ENCODE measurements at places on chromosomes 16 and 17. TPM values are rescaled to one million over a fixed set of nuclear protein-coding genes. Genes with fewer than 3 reads are reported as not detected.

DNA sequence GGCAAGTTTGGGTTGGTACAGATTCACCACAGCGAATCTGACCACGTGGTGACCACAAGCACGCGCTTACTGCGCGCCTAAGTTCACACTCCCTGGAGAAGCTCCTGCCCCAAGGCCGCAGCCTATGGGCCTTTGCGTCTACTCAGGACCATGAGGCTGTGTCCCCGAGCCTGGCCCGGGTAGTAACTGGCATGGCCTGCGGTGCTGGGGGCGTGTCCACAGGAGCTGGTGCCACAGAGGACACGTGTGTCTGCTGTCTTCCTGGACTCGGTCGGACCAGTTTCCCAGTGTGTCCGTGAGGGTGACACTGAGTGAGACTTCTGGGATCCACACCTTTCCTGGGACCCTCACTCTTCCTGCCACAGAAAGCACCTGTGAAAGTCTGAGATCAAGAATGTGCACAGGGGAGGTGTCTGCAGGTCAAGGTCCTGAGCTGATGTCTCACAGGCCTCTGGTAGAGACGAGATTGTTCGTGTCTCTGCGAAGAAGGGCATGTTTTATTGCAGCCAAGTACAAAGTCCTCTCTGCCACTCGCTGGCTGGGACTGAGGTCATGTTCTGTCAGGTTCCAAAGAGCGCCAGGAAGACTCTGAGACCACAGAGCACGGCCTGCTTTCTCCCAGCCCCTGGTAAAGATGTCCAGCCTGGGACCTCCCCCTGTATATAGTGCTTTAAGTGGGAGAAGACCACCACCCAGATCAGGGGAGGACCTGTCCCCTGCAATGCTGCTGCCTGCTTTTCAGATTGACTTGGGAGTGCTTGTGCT, 25.2 kb upstream of the CAPN15 start:
- no peaks in the 10 kb centered on the region for H3K4me1 ChIP-seq
- no peak for DNase-seq
- no peak overlapping the region for H3K4me3 ChIP-seq
- peaks cover 5% of the 10 kb centered on the region for H3K36me3 ChIP-seq
- H3K27ac ChIP-seq = no peak overlapping the region

Gene OTOP2
- not detected for total RNA-seq

Gene RNF43
- total RNA-seq = 7.5 TPM

GRCh38 chr17:47862621-47863440, 11.9 kb upstream of the SP6 start:
- H3K4me1 ChIP-seq = no peaks in the 10 kb centered on the region
- no peaks in the 10 kb centered on the region for H3K36me3 ChIP-seq
- no peak overlapping the region for H3K27ac ChIP-seq
- H3K27me3 ChIP-seq = no peaks in the 10 kb centered on the region
- no peak overlapping the region for H3K4me3 ChIP-seq

DNA sequence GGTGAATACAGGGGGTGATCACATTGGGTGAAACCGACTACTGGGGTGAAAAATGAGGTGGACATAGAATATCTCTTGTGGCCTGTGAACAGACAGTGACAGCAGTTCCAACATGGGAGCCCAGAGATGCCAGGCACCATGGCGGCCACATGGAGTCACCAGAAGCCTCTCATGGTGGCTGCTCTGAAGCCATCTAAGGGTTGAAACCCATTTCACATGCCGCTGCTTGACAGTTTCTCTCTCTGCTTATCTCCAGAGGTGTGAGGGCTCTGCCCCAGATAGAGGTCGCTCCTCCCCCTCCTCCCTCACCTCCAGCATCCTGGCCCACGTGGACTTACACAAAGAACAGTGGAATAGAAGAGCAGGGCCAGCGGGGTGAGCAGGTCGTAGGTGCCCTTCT, 37.9 kb upstream of the PIK3R6 start:
- H3K36me3 ChIP-seq = peaks cover 7% of the 10 kb centered on the region
- no peaks in the 10 kb centered on the region for H3K4me1 ChIP-seq
- H3K27me3 ChIP-seq = no peaks in the 10 kb centered on the region
- no peak for DNase-seq

Gene KRT36
- not detected for total RNA-seq

DNA sequence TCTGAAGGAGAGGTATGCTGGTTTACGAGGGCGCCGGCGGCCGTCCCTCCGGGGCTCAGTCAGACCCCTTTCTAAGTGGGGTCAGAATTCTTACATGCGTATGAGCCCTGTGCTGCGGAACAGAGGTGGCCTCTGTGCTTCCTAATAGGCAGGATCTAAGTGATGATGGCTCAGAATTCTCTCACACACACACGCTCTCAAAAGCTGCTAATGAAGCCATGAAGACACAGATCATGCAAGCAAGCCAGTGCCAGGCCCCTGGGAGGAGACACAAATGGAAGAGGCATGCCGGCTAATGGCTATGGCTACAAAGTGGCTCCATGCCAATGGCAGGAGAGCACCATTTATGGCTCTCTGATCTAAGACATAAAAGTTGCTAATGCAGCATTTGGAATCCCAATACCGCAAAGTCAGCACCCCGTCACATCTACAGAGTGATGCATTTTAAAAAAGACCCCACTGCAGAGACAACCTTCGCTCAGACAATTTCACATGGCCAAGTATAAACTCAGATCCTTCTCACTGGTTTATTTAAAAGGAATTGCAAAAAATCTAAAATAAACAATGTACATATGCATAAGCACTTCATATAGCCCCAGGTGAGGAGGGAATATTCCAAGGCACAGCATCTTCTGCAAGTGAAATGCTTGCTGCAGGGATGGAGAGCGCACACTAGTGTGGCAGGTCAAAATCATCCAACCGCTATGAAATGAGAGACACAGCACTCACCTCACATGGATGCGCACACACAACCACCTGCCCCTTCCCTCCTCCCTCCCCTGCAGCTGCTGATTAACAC, 24.5 kb downstream of the NPLOC4 start:
- no peak for DNase-seq
- no peak overlapping the region for H3K4me3 ChIP-seq
- peaks cover 10% of the 10 kb centered on the region for H3K4me1 ChIP-seq
- no peak overlapping the region for H3K27ac ChIP-seq
- H3K27me3 ChIP-seq = no peaks in the 10 kb centered on the region

GRCh38 chr17:5194346-5194745, 2.7 kb upstream of the ZNF594 start:
- H3K27me3 ChIP-seq = no peaks in the 10 kb centered on the region
- H3K36me3 ChIP-seq = no peaks in the 10 kb centered on the region
- no peak overlapping the region for H3K4me3 ChIP-seq
- no peak overlapping the region for H3K27ac ChIP-seq
- peaks cover 5% of the 10 kb centered on the region for H3K4me1 ChIP-seq

DNA sequence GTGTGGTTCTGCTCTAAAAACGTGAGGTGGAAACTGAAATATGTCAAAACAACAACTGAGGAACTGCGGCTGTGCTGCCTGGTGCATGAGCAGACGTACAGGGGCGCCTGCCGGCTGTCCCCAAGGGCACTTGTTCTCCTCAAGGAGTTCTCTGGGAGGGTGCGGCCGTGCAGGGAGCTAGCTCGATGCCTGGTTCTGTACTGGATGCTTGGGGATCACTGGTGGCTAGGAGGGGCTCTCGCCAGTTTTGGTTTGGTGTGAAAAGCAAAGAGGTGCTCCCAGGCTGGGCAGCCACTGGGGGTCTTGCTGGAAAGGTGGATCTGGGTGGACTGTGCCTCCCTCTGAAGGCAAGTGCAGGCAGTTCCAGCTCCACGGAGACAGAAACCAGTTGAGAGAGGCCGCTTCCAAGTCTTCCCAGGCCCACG, 41.9 kb upstream of the ATP2A3 start:
- peaks cover 15% of the 10 kb centered on the region for H3K4me1 ChIP-seq
- H3K36me3 ChIP-seq = peaks cover 50% of the 10 kb centered on the region
- H3K4me3 ChIP-seq = no peak overlapping the region
- no peaks in the 10 kb centered on the region for H3K27me3 ChIP-seq
- peak overlapping the region; percentile 74 for H3K27ac ChIP-seq

DNA sequence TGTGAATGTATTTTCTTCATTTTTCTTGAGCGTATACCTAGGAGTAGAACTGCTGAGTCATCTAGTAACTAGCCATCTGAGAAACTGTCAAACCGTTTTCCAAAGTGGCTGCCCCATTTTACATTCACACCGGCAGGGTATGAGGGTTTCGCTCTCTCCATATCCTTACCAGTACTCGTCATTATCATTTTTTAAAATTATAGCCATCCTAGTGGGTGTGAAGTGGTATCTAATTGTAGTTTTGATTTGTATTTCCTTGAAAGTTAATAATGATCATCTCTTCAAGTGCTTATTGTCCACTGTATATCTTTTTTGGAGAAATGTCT, 6.0 kb downstream of the RNF157 start:
- no peak overlapping the region for H3K4me3 ChIP-seq
- no peaks in the 10 kb centered on the region for H3K4me1 ChIP-seq
- H3K27ac ChIP-seq = no peak overlapping the region

GRCh38 chr17:44439168-44439567, 49.7 kb upstream of the ITGA2B start:
- H3K27me3 ChIP-seq = no peaks in the 10 kb centered on the region
- no peak for DNase-seq
- H3K4me3 ChIP-seq = no peak overlapping the region
- H3K4me1 ChIP-seq = peaks cover 22% of the 10 kb centered on the region

GRCh38 chr16:56222474-56222997, 31.2 kb downstream of the GNAO1 start:
- H3K4me1 ChIP-seq = no peaks in the 10 kb centered on the region
- H3K36me3 ChIP-seq = no peaks in the 10 kb centered on the region
- H3K27ac ChIP-seq = no peak overlapping the region
- H3K4me3 ChIP-seq = no peak overlapping the region
- DNase-seq = no peak

Gene PLCD3
- 37.0 TPM for total RNA-seq

Gene CD19
- total RNA-seq = not detected

Gene ZNF646
- 20.6 TPM for total RNA-seq

DNA sequence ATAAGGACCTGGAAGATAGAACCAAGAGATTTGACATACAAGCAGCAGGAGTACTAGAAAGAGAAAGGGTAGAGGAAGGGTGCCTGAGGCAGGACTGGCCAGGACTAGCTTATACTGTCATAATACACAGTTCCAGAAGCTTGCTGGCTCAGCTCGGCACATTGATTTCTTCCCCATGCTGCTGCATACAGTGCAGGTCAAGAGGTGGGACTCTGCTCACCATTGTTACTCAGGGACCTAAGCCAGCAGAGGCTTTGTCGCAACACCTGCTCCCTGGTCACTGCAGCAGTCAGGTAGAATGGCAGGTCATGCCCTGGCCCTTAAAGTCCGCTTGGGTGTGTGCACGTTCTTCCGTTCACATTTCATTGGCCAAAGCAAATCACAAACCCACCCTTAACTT, 32.8 kb downstream of the LDHD start:
- peaks cover 30% of the 10 kb centered on the region for H3K4me1 ChIP-seq
- DNase-seq = no peak

DNA sequence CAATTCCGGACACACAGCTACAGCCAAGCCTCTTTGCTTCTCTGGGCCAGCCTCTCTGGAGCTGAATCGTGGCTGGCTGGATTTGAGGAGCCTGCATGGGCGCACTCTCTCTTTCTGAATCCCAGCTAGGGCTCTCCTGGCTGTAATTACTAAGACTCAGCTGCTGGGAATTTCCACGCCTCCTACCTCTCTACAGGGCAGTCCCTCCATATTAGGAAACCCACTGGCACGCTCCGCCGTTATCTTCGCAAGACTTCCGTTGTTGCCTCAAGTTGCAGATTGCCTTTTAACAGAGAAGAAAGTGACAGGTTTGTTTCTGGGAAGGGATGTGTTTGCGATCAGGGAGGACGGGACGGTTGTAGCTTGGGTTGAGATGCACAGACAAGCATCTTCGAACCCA, 188.4 kb upstream of the NLRP1 start:
- H3K36me3 ChIP-seq = no peaks in the 10 kb centered on the region
- no peak for DNase-seq
- no peaks in the 10 kb centered on the region for H3K4me1 ChIP-seq

- H3K36me3 ChIP-seq = no peaks in the 10 kb centered on the region
- no peaks in the 10 kb centered on the region for H3K27me3 ChIP-seq
- H3K4me1 ChIP-seq = peaks cover 16% of the 10 kb centered on the region
- no peak overlapping the region for H3K27ac ChIP-seq
These were observed 53.4 kb downstream of the SNTB2 start for GRCh38 chr16:69240331-69240730.

DNA sequence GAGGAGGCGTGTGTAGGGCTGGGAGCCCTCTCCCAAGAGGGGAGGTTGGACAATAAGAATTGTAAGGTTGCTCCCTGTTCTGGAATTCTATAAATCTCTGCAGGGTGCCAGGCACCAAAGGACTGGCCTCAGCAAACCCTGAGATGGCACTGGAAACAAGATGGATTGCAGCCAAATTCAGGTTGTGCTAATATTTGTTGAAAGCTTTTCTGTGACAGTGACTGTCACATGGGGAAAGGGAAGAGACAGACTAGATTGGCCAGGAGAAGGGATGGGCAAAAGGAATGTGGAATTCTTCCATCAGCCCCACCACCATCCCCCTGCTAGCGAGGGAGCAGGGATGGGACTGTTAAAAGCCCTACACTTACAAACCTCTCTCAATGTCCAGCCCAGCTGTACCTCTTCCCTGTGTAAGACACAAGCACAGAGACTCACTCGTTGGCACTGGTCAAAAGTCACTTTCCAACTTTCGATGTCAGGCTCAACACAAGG, 62.4 kb downstream of the SOX9 start:
- H3K4me1 ChIP-seq = no peaks in the 10 kb centered on the region
- DNase-seq = no peak
- H3K4me3 ChIP-seq = no peak overlapping the region

Gene RND2
- total RNA-seq = 0.78 TPM

- no peaks in the 10 kb centered on the region for H3K36me3 ChIP-seq
- no peak overlapping the region for H3K4me3 ChIP-seq
- H3K27me3 ChIP-seq = no peaks in the 10 kb centered on the region
These were observed 11.7 kb upstream of the CNTNAP4 start for GRCh38 chr16:76265434-76266045.

DNA sequence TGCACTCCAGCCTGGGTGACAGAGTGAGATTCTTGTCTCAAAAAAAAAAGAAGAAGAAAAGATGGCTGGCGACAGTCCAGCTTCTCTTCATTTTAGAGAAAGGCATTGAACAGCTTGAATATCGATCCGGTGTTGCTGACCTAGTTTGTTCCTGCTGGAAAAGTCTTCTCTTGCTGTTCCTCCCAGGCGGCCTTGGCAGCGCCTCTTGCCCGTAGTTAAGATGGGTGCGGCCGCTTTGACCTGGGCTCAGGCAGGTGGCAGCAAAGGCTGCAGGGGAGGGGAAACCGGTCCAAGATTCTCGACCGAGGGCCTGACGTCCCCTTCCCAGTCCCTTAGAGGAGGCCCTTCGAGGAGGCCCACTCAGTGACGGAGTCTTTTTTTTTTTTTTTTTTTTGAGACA, 3.8 kb upstream of the ZNF764 start:
- H3K4me3 ChIP-seq = peak overlapping the region; percentile 55
- DNase-seq = no peak
- peaks cover 3% of the 10 kb centered on the region for H3K4me1 ChIP-seq

GRCh38 chr17:63960006-63960405, 12.7 kb downstream of the SCN4A start:
- H3K27ac ChIP-seq = no peak overlapping the region
- peaks cover 4% of the 10 kb centered on the region for H3K4me1 ChIP-seq
- H3K27me3 ChIP-seq = no peaks in the 10 kb centered on the region
- no peaks in the 10 kb centered on the region for H3K36me3 ChIP-seq
- no peak for DNase-seq

Gene DHRS7B
- 24.7 TPM for total RNA-seq

- H3K4me3 ChIP-seq = peak overlapping the region; percentile 66
- peaks cover 25% of the 10 kb centered on the region for H3K4me1 ChIP-seq
- DNase-seq = peak; percentile 79
- no peaks in the 10 kb centered on the region for H3K36me3 ChIP-seq
These were observed 2.5 kb upstream of the ZNF423 start for GRCh38 chr16:49858200-49859124.

Data from upper lobe of right lung (tissue), 1 donor.